ENCODE measurements at places on chromosomes 6 and 20. TPM values are rescaled to one million over a fixed set of nuclear protein-coding genes. Genes with fewer than 3 reads are reported as not detected.

Gene DEFB124
- total RNA-seq, result not detected

DNA sequence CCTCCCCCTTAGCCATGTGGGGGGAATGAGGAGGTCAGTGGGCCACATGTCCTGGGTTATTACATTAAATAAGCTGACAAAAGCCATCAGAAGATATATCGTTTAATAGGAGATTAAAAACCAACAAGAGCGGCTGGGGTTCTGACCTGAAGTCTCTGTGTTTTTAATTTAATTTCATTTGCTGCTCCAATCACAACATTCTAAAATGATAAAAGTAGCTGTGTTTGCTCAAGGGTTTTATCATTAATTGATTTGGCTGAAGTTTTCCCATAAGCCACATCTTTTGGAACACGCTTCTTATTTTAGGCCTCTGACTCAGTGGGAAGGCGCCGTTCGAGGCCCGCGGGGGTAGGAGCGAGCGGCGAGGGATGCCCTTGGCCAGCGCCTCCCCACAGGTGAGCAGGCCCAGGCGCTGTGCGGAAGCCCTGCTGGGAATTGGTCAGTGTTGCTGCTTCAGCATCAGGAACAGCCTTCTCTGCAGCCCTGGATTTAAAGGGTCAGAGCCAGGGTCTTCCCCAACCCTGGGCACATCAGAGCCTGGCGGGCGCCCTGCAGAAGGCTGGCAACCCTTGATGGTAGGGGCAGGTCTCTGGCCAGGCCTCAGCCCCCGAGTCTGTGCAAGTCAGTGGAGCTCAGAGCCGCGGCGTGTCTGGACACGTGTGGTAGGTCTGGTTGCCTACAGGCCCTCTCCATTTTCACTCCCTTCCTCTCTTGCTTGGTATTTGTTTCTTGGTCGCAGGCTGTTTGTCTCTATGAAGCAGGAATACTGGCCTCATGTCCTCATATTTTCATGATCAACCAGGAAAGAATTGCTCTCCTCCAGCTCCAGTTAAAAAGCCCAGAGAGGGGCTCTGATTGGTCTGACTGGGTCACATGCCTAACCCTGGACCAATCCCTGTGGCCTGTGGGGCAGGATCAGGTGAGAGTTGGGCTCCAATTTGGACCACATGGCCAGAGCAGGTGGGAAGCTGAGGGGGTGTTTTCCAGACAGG, 30.9 kb upstream of the MLN start:
- DNase-seq, result no peak

- no peak for DNase-seq
Observed at GRCh38 chr6:54282186-54282585, 26.1 kb upstream of the TINAG start.

Gene PLAGL2
- total RNA-seq, result 16.6 TPM

Gene MMP24
- total RNA-seq, result 7.5 TPM
